ENCODE measurements at places on chromosomes 7 and 10. TPM values are rescaled to one million over a fixed set of nuclear protein-coding genes. Genes with fewer than 3 reads are reported as not detected.

GRCh38 chr7:27213433-27214238 lies 13.7 kb upstream of the HOXA13 start:
- peak; percentile 76 for DNase-seq

GRCh38 chr10:35020481-35020880 lies 69.7 kb downstream of the CUL2 start:
- no peak for DNase-seq

GRCh38 chr10:37667736-37668135 lies 189.7 kb downstream of the ZNF248 start:
- no peak for DNase-seq

DNA sequence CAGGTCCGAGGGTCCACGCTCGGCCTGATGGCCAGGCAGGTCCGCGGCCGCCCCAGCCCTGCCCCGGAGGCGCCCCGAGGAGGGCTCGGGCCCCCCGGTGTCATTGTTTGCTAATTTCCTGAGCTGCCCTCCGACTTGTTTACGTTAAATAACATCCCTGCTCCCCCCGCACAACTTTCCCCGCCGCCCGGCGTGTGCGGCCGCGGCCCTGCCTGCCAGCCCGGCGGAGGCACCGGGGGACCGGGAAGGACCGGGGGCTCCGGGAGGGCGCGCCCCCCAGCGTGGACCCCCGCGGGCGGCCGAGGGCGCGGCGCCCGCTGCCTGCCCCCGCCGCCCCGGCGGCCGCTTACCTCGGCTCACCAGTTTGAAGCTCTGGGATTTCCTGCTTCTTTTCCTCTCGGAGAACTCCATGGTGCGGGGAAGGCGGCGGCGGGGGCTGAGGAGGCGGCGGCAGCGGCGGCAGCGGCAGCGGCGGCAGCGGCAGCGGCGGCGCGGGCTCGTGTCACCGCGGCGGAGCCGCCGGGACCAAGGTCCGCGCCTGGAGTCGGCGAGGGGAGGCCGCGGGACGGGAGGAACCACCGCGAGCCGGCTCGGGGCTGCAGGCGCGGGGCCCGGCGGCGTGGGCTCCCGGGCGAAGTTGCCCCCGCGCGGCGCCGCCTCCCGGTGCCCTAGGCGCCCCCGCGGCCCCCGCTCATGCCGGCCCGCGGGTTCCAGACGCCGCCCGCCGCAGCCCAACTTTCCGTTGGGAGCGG lies 515 bp downstream of the BEND7 start:
- DNase-seq: peak; percentile 82

GRCh38 chr10:48551861-48552591 lies 52.8 kb downstream of the ARHGAP22 start:
- DNase-seq: peak; percentile 84

GRCh38 chr7:129777993-129778769 lies 166.7 kb downstream of the NRF1 start:
- DNase-seq: peak; percentile 76

DNA sequence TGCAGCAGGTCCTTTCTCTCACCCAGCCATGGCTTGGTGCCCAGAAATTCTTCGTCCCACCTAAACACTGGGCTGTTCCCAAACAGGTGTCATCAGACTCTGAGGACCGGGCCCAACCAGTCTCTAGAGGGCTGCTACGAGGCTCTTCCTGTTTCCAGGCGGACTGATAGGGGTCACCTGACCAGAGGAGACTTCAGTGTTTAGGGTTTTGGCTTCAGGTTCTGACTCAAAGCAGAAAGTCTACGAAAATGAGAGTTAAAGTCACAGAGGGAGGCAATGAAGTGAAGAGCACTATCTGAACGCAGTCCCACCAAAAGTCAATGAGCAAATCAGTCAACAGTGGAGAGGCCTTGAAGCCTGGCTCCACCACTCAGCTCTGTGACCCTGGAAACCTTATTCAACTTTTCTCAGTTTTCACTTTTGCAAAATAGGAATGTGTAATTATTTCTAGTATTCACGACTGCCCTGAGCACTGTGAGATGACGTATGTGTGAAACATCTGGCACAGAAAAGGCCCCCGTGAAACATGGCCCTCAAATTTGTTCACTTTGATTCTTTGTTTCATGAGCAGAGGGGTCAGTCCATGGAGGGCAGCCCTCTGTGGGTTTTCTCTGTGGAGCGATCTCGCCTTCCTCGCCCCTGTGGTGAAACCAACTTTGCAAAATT lies 189.9 kb upstream of the PDE1C start:
- DNase-seq: no peak

DNA sequence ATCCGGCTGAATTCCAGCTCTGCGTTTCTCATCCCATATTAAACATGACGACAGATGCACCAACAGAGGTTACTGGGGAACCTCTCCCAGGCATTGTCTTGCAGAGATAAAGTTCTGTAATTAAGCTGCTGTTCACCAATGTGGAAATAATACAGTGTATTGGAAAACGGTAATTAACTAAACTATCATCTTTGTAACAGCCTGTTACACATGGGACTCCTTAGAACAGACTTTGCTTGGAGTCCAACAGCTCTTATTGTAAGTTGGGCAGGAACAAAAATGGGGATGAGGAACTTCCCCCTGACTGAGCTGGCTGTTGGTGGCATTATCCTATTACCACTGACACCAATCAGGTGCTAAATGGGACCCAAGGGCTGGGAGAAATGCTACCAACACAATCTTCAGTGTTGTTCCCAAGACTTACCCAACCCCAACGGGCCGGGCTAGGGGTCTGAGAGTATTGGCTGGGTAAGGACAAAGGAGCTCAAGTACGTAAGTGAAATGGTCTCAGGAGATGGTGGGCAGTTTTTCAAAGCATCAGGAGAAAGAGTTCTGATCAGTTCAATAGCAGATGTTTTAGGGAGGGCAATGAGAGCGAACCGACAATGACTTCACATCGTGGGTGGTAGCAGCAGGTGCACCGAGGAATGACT lies 759.4 kb downstream of the GRID1 start:
- no peak for DNase-seq

DNA sequence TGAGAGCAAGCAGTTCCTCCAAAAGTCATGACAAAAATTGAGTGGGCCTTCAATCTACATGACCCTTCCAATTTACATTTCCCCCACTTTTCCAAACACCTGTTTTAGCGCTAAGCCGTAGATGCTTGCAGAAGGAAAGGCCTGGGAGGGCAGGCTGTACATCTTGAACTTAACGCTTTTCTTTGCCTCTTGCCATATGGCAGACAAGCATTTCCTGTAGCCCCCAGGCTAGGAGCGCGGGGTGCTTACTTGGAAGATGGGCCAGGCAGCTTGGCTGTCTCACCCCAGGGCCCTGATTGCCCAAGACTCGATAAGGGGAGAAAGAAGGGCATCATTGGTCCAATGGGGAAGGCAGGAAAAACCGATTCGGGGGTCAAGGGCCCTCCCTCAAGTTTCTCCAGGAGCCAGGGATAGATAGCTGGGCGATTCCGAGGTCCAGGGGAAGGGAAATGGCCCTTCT lies 1.8 kb downstream of the HOXA10 start:
- no peak for DNase-seq

DNA sequence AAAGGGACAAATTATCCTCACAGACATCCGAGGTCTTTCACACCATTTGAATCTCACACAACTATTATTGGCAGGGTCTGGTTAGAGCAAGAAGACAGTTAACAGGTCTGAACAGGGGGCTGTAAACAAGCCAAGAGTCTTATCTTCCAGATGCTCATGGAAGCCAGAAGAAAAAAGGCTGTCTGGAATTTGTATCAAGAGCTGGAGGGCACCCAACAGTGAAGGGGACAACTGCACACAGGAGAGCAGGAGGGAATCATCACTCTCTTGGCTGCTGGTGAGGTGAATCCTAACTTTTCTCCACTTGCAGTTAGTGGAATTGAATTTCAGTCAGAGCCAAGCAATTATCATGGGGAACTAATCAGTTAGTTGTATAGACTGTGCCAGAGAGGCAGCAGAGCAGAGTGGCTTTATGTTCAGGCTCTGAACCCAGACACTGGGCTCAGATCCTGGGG lies 880.2 kb upstream of the AUTS2 start:
- no peak for DNase-seq

- no peak for DNase-seq
Measured at GRCh38 chr7:7146837-7147236, 35.5 kb upstream of the C1GALT1 start.

DNA sequence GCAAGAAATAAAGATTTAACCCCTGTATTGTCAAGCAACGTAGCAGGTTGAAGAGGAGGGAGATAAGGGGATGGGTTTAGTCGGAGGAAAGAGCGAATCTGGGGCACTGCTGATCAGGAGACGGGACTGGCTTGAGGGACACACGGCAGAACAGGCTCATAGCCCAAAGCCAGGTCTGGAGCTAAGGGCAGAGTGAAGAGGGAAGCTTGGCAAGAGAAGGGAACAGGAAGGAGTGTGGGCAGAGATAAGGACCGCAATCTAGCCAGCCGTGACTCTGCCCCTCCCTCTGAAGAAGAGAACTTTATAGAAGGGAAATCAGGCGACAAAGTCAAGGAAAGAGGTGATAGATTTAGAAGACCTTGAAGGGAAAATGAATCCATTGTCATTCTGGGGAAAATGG lies 67.6 kb downstream of the CAV1 start:
- no peak for DNase-seq

- DNase-seq: peak; percentile 11
Measured at GRCh38 chr7:12623885-12624498, 53.5 kb downstream of the SCIN start.

- no peak for DNase-seq
Measured at GRCh38 chr7:2032030-2032875, 200.5 kb downstream of the MAD1L1 start.

DNA sequence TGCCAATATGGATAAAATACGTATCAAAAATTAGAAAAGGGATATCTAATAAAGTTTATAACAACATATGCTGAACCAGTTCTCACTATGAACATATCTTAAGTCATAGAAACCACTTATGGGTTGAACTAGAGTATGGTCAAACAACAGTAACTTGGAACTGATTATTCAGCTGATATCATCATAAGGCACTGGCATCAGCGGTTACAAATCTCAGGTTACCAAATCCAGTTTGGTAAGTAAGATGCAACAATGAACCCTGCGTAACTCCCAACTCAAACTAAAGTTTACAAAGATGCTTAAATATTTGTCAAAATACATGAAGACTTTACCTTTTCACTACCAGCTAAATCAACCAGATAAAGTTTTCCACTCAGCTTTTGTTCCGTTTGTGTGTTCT lies 19.3 kb downstream of the KIF5B start:
- no peak for DNase-seq

DNA sequence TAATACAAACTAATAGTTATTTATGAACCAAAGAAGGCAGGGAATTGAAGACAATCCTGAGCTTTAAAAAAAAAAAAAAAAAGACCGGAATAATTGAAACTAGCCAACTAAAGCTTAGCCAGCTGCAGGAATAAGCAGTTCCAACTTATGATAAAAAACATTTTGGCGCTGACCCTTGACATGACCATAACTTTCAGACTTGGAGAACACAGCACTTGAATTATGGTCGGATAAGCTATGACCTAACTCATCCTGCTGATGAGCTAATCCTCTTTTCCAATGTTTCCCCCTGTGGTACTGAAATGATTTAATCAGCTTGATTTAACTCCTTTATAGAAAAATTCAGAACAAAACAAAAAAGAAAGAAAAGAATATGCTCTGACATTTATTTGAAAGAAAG lies 181.8 kb downstream of the DGKB start:
- no peak for DNase-seq

NPTX2 gene
- total RNA-seq: 34.8 TPM

ZRANB1 gene
- total RNA-seq: 24.6 TPM

UFSP1 gene
- 12.2 TPM for total RNA-seq

LBX1 gene
- total RNA-seq: not detected

STEAP1 gene
- 3.3 TPM for total RNA-seq

ASB4 gene
- not detected for total RNA-seq

MYL7 gene
- total RNA-seq: 4.7 TPM

EEPD1 gene
- total RNA-seq: 9.8 TPM

CFAP70 gene
- 0.45 TPM for total RNA-seq

ADARB2 gene
- total RNA-seq: 1.5 TPM
